ENCODE measurements at places on chromosomes 6 and 20.

GRCh38 chr6:136306466-136306865, 16.8 kb upstream of the BCLAF1 start:
- no peak for DNase-seq

GRCh38 chr6:129882510-129883023, 21.5 kb upstream of the TMEM244 start:
- DNase-seq = no peak

- no peak for DNase-seq
Measured at GRCh38 chr6:53293691-53294090, 55.1 kb downstream of the ELOVL5 start.

DNA sequence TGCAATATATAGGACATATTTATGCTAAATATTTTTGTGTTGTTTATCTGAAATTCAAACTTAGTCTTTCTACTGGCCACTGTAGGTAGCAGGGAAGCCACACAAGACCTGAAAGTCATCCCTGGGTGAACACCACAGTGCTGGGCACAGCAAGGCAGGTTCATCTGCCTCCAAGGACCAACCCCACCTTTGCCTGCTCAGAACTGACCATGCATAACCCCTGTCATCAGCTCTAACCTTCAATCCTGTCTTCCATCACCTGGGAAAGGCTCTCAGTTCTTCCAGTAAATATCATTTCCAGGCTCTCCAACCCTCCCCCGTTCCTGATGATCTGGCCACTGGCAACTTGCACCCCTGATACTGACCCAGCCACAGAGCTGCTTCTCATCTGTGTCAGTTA, 32.7 kb upstream of the CST7 start:
- DNase-seq = no peak

DNA sequence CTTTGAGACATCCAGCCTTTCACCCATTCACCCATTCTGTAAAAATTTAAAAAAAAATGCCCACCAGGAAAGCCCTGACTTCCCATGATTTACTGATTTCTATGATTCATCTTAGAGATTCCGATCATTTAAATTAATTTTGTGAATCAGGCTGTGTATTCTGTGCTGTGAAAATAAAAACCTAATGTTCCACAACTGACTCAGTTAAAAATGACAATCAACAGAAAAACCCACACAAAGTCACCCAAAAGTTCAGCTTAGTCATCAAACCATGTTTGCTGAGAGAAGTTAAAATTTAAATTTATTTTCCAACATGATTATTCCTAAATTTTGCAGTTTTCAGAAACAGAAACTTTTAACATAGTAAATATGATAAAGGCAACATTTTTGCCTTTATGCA, 509.9 kb downstream of the TENT5A start:
- DNase-seq = no peak

DNA sequence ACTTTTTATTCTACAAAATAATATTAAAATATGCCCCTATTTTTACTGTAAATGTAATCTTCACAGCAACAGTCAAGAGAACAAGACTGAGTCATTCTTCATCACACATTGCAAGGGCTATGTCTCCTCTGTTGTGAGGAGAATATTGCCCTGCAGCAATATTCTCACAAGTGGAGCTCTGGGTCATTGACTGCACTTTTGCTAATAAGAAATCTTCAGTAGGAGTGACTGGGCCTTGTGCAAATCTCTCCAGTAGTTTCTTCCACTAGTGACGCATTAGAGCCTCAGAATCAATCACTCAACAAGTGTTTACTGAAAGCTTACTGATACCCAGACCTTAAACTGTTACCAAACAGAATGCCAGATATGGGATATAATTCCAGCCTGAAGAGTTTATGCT, 49.1 kb downstream of the LAMA2 start:
- DNase-seq = no peak

DNA sequence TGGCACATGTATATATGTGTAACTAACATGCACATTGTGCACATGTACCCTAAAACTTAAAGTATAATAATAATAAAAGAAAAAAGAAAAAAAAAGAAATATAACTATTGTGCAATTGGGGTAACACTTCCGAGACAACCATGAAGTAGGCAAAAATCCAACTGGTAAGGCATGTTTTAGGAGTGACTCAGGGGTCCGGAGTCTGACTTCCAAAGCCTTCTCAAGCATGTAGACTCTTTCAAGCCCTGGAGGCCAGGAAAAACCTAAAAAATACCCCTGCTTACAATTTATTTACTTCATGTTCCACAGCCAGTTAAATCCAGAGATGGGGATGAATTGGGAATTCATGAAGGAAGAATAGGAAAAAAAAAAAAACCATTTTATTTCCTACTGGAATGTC, 161.3 kb upstream of the PHACTR1 start:
- DNase-seq = no peak

- no peak for DNase-seq
Measured at GRCh38 chr20:61762167-61762710, 303.4 kb downstream of the TAF4 start.

DNA sequence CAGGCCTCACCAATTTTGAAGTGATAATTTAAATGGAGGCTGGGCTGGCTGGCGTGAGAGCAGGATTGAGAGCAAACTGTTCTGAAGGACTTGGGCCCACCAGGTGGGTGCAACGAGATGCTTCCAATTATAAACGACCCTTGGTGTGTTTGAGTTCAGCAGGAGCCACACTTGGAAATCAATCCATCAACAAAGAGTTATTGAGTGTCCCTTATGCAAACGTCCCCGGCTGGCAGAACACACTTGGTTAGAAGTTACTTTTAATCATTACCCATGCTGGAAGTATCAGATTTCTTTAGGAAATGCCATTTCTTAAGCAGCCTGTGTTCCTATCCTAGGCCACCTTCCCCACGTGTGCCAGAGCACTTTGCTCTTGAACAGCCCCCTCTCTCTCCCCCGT, 37.8 kb upstream of the ZNF831 start:
- DNase-seq = no peak

Measured in NCI-H1694 (cell line).